Esophagus squamous epithelium (tissue), 5 donors: ENCODE measurements at places on chromosomes 7 and 10. TPM values are rescaled to one million over a fixed set of nuclear protein-coding genes. Genes with fewer than 3 reads are reported as not detected.

DNA sequence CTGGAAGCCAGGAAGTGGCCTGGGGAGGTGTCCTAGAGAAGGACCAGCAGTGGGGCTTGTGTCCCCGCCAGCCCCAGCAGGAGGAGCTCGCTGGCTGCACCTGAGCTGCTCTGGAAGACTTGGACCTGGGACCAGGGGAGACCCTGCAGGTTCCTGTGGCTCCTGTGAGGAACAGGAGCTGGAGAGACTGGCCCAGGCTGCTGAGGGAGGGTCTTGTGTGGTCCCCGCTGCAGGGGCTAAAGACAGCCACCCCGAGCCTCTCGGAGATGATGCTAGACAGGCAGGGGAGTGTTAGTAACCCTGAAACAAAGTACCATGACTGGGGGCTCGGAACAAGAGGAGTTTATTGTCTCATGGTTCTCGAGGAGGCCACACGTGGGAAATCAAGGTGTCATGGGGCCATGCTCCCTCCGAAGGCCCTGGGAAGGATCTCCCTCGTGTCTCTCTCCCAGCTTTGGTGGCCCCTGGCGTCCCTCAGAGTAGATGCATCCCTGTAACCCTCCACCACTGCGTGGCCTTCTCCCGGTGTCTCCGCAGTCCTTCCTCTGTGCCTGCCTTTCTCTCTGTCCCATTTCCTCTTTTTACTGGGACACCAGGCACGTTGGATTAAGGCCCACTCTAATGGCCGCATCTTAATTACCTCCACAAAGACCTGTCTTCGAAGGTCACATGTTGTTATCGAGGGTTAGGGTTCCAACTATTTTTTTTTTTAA lies 348.4 kb downstream of the GLRX3 start:
- DNase-seq, result no peak

DNA sequence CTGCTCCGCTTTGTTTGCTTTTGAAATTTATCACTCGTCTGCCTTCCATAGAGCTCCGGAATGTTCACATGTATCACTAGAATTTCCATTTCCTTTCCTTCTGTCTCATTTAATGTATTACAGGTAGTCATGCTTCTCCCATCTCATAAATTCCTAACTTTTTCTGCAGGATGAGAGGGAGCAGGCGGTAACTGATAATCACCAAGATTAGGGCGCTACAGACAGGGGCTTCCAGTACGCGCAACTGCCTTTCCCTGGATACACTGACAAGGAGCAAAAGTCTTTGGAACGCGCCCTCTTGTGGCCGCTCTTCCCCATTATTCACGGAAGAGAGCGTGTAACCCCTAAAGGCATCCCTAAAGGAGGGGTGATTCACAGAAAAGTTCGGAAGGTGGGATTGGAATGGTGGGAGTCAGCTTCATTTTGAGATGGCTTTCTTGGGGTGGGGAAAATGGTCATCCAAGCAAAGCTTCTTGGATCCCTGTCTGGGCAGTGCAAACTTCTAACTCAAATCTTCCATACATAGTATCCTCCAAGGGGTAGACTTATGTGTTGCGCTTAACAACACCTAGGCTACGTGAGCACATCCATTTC lies 6.5 kb downstream of the INHBA start:
- no peak for DNase-seq

DNA sequence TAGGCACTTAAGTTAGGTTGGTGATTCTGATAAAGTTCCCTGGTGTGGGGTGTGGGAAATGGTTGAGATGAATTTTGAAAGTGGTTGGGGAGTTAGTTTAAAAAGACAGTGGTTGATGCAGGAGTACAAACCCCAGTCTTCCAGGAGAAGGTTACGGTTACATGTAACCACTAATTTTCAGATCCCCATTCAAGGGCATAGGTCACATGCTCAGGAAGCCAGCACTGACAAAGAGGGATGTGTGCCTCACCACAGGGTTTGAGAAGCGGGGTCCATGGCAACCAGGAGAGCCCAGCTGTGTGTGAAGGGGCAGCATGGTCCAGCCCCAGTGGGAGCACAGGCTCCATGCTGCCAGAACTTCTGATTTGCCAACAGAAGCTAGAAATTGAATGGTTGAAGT lies 144.2 kb downstream of the MDFIC start:
- no peak for DNase-seq

GRCh38 chr7:46129831-46130230 lies 208.8 kb upstream of the IGFBP3 start:
- no peak for DNase-seq

Gene GPRIN2
- total RNA-seq, result 8.3 TPM
